ENCODE measurements at places on chromosomes 2 and 18.

GRCh38 chr18:26350961-26351360 lies 124.7 kb downstream of the TAF4B start:
- no peak for DNase-seq

DNA sequence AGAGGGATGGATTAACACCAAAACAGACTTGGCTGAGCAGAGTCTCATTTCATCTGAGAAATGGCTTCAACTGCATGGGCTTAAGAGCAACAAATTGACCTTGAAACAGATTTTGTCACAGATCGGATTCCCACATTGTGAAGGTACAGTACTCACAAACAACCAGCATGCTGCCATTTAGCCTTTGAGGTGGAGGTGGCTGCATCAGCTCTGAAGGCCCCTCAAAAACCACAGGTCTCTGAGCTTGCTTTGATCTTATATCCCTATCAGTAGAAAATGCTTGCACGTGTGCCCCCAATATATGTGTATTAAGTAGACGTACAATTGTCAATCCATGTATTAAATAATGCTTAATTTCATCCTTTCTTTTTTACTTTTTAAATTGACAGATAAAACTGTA lies 6.2 kb downstream of the VWA3B start:
- DNase-seq, result no peak

DNA sequence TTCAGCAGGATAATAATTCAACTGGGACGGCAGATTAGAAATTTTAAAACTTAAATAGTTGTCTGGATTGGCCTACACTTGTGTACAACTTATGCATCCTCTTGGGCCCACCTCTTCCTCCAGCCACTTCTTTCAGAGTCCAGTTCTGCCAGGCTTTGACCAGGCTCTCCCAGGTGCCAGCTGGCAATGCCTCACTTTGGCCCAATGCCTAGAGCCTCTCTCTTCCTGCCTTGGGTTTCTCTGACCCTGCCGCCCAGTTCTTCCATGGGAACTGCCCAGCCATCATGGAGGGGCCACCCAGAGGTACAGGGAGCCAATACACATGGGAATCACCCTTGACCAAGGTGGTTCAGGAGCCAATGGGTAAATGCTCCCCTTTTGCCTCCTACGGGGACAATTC lies 135.5 kb downstream of the IRS1 start:
- peak; percentile 49 for DNase-seq

- no peak for DNase-seq
These were observed 9.3 kb upstream of the SNORC start for GRCh38 chr2:232860593-232861241.

- no peak for DNase-seq
These were observed 33.2 kb downstream of the ADCY3 start for GRCh38 chr2:24886691-24887304.

GRCh38 chr2:217301142-217301925 lies 441.5 kb upstream of the TNP1 start:
- peak; percentile 19 for DNase-seq

DNA sequence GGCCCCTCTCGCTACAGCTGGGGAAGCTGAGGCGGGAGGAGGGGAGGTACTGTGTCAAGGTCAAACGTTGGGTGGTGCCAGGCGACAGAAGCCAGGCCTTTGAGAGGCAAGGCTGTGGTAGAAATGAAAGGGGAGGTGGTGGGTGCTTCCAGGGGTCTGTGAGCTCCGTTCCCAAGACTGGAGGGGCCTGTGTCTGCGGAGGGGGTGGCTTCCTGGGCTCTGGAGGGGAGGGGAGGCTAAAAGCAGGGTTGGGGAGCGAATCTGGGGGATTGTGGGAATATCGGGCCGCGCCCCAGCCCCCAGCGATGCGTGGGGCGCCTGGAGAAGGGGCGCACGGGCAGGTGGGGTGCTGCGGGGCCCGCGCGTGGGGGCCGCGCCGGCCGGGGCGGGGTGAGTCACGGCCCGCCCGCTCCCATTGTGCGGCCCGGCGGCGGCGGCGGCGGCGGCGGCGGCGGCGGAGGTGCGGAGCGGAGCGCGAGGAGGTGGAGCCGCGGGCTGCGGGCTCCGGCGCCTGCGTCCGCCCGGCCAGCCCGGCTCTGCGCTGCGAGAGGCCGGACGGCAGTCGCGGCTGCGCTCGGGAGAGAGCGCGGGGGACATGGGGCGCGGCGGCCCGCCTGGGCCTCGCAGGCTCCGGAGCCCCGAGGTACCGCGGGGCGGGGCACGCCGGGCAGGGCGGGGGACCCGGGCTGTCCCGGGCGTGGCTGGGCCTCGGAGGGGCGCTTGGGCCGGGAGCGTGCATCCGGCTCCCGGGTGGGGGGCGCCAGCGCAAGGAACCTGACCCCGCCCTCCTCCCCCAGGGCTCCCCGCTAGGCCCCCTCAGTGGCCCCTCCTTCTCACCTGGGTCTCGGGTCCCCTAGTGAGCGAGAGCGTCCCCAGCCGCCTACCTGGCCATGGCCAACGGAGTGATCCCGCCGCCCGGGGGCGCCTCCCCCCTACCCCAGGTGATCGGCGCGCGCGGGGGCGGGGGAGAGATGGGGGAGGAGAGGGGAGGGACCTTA lies at the start of gene SLC4A3:
Gene SLC4A3 (plus strand): TSS at position 528 of the 998 bp plus-strand sequence. CDS start 363 bp downstream, at position 891.
- DNase-seq, result peak; percentile 55

DNA sequence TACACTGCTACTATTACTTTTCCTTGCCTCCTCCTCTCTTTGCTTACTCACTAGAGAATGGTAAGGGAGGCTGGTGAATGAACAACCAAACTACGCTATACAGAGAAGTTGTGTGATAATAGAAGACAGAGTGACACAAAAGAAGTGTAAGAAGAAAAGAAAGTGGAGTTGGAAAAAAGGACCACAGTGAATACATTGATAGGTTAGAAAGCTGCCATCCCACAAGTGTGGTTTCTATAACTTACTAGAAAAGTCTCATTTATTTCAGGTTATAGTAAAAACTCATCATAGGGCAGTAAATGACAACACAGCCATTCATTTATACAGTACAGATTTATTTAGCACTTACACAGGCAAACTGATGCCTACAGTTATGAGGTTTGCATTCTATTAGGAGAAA lies 77.3 kb downstream of the TTC21B start:
- DNase-seq, result no peak

DNA sequence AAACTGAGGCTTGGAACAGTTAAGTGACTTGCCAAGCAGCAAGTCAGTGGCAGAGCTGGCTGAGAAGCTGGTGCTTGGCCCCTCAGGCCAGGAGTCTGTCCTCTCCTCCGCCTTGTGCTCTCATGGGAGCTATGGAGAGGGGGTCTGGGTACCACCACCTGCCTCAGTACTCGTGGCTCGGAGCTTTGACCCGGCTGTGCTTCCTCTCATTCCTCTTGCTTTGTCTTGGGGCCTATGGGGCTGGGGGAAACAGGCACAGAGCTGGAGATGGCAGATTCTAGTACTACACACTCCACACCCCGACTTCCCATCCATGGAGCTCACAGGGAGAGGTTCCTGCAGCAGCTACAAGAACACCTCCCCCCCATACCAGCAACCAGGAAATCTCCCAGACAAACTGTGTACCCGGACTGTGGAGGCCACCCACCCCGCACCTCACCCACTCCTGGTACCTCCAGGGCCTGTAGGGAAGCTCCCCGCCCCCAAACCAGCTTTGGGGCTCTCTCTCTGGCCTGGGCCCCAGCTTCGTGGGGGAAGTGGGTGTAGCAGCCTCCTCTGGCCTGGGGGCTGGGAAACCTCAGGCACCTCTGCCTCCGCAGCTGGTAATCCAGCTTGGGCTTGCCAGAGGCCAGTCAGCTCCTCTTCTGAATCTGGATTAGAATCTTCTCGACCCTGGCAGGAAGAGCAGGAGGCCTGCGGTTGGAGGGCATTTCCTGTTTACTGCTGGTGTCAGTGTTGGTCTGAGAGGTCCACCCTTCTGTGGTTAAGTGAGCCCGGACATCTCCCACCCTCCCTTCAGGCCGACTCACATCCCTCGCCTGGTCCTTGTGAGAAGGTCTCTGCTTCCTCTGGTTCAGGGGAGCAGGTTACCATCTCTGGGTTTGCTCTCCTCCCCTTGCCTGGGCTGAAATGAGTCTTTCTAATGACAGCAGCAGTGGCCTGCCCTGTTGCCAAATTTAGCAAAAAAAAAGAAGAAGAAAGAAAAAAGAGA lies 22.3 kb upstream of the RHOB start:
- peak; percentile 50 for DNase-seq

- DNase-seq, result no peak
These were observed 338.1 kb upstream of the SPHKAP start for GRCh38 chr2:228519561-228519960.
